ENCODE measurements at places on chromosomes 3 and 15.

DNA sequence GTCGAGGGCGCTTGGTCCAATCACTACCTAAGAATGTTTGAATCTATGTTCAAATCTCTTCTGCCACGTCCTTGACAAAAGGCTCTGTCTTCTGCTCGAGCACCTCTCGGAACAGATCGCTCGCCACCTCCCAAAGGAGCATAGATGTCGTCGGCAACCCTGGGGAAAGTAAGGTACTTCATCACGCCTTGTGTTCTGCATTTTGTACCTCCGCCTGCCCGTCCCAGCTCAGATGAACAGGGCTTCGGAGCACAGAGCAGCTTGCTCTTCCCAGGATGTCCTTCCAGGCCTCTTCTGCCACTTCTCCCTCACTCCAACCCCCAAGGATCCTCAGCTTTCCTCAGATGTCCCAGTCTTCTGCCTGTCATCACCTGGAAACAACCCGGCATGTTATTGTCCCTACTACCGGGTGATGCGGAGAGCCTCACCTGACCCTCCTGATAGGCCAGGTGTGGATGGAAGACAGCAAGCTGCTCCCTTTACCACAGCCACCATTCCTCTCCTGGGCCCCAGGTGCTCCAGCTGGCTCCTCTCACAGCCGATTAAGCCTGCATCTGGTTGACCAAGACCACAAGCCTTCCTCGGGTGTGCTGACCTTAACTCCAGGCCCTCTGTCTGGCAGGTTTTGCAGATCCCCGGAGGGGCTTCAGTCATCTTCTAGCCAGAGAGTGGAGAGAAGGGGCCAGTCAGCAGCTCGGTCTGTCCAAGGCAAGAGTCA lies 270.5 kb downstream of the FAM43A start:
- DNase-seq = no peak

GRCh38 chr3:125008766-125009165 lies 47.0 kb downstream of the HEG1 start:
- DNase-seq = no peak

DNA sequence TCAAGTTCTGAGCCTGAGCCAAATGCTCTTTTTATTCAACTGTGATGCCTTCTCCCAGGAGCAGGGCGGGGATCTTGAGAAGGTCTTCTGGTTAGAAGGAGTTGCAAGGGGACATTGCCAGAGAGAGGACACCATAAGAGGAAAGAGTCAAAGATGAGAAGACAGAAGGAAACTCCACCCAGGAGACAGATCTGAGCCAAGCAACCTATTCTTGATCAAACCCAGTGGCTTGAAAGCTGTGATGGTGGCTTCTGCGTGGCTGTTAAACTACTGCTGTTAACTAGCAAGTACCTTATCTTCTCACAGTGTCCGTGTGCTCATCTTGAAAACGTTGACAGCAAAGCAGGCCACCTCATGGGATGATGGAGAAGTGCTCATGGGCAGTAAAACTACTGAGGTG lies 19.8 kb upstream of the AGBL1 start:
- no peak for DNase-seq

GRCh38 chr3:48711727-48712126 lies 5.3 kb downstream of the IP6K2 start:
- no peak for DNase-seq

GRCh38 chr3:158471639-158472294 lies 99.2 kb upstream of the MLF1 start:
- no peak for DNase-seq

GRCh38 chr3:182212479-182213076 lies 500.9 kb downstream of the SOX2 start:
- DNase-seq = no peak

DNA sequence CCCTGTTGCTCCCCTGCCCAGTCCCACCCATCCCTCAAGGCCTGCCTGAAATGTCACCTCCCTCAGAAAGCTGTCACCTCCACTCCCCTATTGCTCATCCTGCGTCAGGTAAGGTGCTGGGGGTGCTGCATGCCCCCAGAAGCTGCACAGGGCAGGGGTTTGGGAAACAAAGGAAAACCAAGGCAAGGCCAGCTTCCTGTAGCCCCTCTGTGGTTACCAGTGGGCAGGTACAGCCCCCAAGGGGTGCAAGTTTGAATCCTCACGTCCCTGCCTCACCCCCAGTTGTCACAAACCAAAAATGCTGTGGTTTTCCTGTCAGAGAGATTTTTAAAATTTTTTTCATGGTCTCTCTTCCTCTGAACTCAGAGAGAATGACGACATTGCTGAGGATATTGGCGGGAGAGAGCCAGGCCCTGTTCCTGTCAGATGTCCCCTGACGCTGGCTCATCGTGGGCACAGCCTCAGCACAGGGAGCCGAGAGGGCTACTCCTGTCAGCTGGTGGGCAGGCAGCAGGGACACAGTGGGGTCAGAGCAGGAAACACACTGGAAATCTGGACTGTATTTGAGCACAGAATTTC lies 27.0 kb downstream of the PSTPIP1 start:
- no peak for DNase-seq

GRCh38 chr3:170584585-170585007 lies 1.3 kb downstream of the SLC7A14 start:
- DNase-seq = peak; percentile 30

DNA sequence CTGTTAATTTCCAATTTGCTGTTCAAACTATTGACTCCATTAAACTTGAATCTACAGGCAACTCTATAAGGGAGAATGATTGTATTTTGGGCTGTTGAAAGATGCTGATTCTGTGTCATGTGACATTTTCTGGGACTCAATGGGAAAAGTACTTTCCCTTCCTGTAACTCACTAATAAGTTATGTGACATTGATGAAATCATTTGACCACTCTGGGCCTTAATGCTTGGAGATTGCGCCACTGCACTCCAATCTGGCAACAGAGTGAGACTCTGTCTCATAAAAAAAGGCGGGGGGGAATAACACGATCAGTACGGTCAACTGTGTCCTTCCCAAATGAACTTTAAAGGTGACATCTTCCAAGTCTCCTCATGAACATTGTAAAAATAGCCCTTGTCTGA lies 215.2 kb upstream of the SGO1 start:
- no peak for DNase-seq

GRCh38 chr3:63920001-63920400 lies 7.8 kb upstream of the SCAANT1 start:
- no peak for DNase-seq

DNA sequence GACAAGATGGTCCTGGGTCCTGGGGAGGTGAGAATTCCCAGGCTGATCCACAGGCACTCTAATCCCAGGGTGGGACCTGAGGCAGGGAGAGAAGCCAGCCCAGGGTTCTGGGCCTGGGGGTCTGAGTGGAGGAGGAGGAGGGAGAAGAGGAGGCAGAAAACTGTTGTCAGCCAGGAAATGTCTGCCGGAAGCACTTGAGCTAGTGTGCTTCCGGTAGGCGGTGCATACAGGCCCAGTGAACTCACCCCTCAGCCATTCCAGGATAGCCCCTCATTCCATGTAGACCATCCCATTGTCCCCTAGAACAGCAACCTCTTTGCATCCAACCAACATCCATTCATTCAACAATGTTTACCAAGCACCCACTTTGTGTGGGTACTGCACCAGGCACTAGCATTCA lies 47.9 kb upstream of the LCTL start:
- DNase-seq = no peak

- no peak for DNase-seq
Measured at GRCh38 chr15:51992953-51993352, 21.4 kb upstream of the LEO1 start.

DNA sequence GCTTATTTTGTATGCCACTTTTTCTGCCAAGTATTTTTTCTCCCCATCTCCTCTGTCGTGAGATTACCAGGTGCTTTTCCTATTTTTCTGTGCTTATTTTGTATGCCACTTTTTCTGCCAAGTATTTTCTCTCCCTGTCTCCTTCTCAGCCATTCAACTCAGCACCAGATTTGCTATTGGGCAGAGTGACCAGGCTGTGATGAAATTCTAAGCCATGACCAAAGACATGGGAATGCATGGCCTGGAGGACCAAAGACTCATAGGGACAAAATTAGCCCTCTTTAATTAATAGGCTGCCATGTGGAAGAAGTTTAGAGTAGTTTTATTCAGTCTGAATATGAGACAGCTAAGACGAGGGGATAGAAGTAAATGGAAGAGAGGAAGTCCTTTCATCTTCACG lies 257.4 kb downstream of the SQOR start:
- no peak for DNase-seq

- DNase-seq = no peak
Measured at GRCh38 chr3:114299941-114300624, 6.3 kb downstream of the TIGIT start.

- DNase-seq = no peak
Measured at GRCh38 chr3:21294768-21295167, 456.2 kb downstream of the ZNF385D start.

DNA sequence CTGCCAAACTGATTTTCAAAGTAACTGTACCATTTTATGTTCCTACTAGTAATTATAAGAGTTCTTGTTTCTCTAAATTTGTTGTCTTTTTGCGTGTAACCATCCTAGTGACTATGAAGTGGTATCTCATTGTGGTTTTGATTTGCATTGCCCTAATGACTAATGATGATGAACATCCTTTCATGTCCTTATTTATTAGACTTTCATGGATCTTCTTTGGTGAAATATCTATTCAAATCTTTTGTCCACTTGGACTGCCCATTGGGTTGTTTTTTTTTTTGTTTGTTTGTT lies 3.6 kb downstream of the OXSR1 start:
- DNase-seq = no peak

- DNase-seq = no peak
Measured at GRCh38 chr3:112687616-112688015, 46.7 kb upstream of the CCDC80 start.

- DNase-seq = peak; percentile 68
Measured at GRCh38 chr3:10758304-10759037, 57.6 kb upstream of the SLC6A11 start.

GRCh38 chr15:87631775-87632174 lies 624.8 kb downstream of the NTRK3 start:
- no peak for DNase-seq

DNA sequence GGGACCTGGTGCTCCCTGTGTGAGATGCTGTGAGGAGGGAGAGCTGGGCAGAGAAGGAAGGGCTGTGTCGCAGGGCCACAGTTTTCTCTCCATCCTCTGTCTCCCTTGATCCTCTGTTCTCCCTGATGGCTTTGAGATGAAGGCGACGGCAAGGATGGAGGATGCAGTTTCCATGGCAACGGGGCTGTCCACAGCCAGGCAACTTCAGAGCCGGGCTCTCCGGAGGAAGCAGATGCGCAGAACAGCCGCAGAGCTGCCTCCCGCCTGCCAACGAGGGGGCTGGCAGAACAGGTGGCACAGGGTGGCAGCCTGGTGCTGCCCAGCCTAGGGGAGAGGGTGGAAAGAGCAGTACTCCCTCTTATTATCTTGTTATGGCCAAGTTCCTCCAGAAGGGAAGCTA lies 9.9 kb upstream of the GRM2 start:
- DNase-seq = no peak

DNA sequence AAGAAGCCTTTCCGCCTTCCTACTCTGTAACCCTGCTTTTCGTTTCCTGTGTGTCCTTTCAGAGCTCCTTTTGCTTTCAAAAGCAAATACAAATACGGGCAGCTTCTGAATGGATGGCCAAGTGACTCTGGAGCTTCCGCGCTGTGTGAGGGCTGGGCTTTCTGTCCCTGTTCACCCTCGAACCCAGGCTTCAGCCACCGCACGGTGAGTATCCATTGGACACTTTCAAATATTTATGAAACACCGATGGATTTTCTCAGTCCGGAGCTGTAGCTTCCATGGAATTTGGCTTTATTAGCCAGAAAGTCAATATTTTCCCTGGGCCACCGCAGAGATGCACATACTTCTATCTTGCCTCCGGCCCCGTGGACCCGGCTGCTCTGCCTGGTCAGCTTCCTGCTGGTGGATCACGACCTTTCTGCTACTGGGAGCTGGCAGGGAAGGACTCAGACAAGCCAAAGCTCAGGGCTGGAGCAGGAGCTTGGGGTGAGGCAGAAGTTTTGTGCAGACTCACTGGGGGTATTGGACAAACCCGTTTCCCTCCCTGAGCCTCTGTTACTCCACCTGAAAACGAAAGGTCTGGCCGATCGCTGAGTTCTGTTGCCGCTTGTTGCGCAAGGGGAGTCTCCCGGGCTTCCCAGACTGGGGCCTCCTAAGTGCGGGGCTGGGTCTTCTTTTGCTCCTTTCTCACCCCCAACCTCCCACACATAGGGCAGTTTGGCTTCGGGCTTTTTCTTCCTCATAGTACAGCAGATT lies 63.6 kb downstream of the LINGO1 start:
- no peak for DNase-seq

DNA sequence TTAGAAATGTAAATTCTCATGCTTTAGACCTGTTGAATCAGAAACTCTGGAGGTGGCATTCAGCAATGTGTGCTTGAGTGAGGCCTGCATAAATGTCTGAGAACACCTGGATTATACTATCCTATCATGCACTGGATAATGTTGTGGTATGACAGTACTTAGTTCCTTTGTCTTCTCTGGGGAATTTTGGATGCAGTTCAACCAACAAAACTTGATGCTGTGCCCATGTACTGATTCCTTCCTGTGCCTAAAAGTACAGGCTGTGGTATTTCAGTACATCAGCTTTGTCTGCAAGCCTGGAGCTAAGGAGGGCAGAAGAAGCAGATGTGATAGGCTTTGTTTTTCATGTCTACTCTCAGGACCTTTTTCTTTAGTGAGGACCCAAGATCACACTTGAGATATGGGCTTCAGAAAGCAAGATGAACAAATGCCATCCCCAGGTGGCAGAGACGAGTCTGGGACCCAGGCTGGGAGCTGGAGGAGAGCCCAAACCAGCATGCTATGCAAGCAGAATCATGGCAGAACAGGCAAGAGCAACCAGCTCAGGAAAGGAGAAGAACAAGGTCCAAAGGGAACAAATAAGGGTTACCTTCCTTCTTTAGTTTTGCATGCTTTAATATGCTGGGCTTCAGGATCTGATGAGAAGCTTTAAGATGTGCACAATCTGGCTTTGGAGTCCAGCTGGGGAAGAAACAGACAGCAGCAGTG lies 124.7 kb downstream of the MYRIP start:
- DNase-seq = no peak

GRCh38 chr3:143707848-143708247 lies 140.4 kb downstream of the SLC9A9 start:
- DNase-seq = no peak

DNA sequence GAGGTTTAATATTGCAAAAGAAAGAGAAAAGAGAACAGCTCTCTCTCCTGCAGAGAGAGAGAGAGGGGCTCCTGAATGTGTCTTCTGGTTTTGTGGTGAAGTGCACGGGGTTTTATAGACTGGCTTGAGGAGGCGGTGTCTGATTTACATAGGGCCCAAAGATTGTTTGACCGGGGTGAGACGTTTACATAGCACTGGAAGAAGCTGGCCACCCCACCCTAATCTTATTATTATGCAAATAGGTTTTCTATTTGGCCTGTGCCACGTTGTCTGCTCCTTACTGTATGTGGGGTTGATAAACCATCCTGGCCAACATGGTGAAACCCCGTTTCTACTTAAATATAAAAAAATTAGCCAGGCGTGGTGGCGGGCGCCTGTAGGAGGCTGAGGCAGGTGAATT lies 268.6 kb downstream of the SV2B start:
- no peak for DNase-seq

GRCh38 chr3:27423463-27423862 lies 54.3 kb upstream of the NEK10 start:
- no peak for DNase-seq

GRCh38 chr3:159829539-159830227 lies 159.0 kb upstream of the IL12A start:
- no peak for DNase-seq

- no peak for DNase-seq
Measured at GRCh38 chr3:171783086-171783485, 27.2 kb downstream of the PLD1 start.

Measured in NAMALWA (cell line).